ENCODE measurements at places on chromosomes 13 and 19. TPM values are rescaled to one million over a fixed set of nuclear protein-coding genes. Genes with fewer than 3 reads are reported as not detected.

VSIG10L gene
- total RNA-seq, result 0.26 TPM

ERCC1 gene
- total RNA-seq, result 81.1 TPM

ATP8B3 gene
- 3.0 TPM for total RNA-seq

KIR3DL2 gene
- total RNA-seq, result not detected

CARS2 gene
- total RNA-seq, result 127 TPM

ZIK1 gene
- 7.2 TPM for total RNA-seq

IZUMO2 gene
- not detected for total RNA-seq

HRC gene
- total RNA-seq, result not detected

NLRP4 gene
- not detected for total RNA-seq

- DNase-seq, result no peak
Measured at GRCh38 chr13:89458456-89458855, 1787.3 kb downstream of the SLITRK5 start.

- no peak for DNase-seq
Measured at GRCh38 chr13:58884353-58885209, 1253.0 kb downstream of the PCDH17 start.

DNA sequence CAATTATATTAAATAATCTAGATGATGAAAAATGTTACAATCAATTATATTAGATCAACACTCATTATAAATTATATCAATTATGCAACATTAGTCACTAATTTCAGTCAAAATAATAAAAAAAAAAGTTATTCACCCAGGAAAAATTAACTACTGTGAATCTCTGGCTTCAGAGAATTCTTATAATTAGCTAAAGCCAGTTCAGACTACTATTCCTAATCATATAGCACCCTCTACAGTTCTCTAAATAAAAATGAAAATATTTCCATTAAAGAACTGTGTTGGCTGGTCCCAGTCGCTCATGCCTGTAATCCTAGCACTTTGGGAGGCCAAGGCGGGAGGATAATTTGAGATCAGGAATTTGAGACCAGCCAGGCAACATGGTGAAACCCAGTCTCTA, 33.0 kb downstream of the XPO4 start:
- DNase-seq, result no peak

- DNase-seq, result peak; percentile 45
Measured at GRCh38 chr13:33174931-33175330, 110.6 kb downstream of the STARD13 start.

DNA sequence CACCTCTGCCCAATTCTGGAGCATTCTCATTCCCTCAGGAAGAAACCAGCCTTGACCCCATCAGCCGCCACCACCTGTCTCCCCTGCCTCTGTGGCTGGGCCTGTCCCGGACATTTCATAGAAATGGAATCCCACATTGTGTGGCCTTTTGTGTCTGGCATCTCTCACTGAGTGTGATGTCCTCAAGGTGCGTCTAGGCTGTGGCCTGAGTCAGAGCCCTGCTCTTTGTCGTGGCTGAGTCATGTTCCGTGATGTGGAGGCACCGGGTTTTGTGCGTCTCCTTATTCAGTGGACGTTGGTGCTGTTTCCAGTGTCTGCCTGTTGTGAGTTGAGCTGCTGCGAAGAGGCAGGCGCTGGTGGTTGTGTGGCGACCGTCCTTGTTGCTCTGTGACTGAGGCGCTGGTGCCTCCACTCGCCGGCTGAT, 3.5 kb downstream of the FZR1 start:
- peak; percentile 89 for DNase-seq

DNA sequence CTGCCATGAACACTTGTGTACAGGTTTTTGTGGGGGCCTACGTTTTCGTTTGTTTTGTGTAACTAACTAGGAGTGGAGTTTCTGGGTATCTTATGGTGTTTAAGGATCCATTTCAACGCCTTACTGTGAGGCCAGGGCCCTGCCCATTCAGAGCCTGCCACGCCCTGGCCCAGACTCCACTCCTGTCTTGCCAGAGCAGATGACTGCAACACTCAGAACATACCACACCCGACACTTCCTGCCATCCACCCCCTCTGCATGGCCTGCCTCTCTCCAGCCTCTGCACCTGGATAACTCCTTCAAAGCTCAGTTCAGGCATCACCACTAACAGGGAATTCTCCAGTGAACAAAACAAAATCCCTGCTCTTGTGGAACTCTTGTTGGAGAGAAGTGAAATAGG, 43.2 kb downstream of the RGCC start:
- DNase-seq, result no peak

DNA sequence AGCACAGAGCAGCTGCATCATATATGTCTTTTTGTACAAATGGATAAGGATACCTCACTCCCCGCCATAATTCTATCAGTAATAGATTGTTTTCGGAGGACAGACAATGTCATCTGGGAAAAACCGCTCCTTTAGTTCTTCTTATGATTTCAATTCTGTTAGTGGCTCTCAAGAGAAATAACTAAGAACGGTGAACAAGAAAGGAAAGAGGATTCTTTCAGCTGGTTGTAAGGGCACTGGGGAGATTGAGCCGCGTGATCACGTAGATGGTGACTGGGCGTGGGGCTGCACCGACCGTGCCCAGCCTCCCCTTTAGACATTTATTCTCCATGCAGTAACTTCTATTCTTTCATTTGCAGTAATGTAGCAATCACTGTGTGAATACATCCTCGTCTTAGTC, 99.4 kb upstream of the PEG3 start:
- DNase-seq, result no peak

GRCh38 chr19:29040292-29040691, 172.7 kb downstream of the UQCRFS1 start:
- DNase-seq, result no peak

DNA sequence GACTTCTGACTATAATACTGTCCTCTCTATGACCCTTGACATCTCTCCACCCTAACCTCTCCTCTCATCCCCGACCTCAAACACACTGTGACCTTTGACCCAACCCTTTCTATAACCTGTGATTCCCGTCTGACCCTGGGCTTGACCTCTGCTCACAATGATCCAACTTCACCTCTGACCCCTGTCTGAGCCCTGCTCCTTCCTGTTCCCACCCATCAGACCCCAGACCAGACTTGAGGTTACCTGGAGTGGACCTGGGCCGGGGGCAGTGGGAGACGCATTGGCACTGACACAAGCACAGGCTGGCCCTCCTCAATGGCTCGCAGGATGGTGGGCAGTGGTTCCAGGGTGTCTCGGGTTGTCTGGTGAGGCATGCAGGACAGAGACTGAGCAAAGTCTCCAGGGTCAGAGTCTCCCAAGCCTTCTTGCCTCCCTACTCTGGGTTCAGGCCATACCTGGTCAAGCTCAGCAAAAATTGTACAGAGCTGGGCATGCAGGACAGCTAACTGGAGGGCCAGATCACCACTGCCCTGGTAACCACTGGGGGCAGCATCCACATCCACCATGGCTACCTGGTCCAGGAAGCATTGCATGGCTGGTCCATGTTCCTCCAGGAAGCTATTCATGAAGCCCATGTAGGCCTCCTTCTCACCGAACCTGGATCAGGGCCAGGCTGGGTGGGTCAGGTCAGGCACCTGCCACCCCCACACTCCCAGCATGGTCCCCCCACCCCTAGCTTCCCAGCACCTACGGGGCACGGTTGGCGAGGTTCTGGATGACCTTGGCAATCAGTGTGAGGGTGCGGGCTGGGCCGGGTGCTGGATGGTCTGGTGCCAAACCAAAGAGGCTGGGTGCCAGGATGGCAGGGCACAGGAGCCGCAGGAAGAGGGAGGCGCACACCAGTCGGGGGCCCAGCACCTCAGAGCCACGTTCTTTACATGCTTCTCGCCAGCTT, 4.4 kb upstream of the WIZ start:
- no peak for DNase-seq

DNA sequence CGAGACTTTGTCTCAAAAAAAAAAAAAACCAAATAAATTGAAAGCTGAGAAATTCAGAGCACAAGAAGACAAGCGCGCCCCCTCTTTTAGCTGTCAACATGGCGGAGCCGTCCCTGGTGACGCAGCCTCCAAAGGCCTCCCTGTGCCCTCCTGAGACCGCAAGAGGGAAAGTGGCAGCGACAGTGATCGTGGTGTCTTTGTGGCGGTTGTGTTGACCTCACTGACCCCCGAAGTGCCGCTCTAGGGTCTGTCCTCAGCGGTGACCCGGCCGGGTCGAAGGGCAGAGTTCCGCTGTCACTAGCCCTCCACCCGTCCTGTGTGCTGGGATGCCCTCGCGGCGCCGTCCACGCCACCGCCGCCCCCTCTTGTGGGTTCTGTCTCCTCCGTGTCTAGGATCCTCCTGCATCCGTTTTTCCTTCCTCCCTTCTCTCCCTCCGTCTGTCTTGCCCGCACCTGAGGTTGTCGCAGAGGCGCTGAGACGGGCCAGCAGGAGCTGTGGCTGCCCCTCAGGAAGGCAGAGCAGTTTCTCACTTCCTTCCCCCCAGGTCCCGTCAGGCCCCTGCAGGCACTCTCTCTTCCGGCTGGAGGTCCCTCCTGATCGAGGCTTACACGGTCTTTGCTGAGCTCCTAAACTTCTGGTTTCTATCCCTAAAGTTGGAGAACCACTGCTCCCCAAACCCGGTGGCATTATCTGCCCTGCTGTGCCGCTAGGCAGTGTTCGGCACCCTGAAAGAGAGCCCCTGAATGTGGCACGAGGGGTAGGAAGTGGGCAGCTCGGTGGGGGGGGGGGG, 7.2 kb downstream of the UHRF1 start:
- no peak for DNase-seq

GRCh38 chr19:43812688-43813087, 10.4 kb upstream of the LYPD5 start:
- no peak for DNase-seq

DNA sequence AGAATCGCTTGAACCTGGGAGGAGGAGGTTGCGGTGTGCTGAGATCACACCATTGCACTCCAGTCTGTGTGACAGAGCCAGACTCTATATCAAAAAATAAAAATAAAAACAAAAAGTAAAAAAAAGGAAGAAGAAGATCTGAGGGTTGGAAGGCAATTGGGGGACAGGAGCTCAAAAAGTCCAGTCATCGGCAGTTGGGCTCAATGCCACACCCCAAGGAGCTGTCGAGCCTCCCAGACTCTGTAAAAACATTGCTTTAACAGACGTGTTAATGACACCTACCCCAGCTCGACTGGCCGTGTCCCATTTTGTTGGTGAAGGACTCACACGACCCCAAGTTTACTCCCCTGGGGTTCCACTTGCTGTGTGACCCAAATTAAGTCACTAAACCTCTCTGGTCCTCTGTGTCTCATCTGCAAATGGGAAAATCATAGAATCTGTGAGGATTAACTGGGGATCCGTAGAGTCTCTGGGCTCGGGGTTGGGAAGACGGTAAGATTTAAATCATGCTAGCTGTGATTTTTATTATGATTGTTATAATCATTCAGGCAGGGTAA, 7.0 kb downstream of the GNA15 start:
- DNase-seq, result no peak

DNA sequence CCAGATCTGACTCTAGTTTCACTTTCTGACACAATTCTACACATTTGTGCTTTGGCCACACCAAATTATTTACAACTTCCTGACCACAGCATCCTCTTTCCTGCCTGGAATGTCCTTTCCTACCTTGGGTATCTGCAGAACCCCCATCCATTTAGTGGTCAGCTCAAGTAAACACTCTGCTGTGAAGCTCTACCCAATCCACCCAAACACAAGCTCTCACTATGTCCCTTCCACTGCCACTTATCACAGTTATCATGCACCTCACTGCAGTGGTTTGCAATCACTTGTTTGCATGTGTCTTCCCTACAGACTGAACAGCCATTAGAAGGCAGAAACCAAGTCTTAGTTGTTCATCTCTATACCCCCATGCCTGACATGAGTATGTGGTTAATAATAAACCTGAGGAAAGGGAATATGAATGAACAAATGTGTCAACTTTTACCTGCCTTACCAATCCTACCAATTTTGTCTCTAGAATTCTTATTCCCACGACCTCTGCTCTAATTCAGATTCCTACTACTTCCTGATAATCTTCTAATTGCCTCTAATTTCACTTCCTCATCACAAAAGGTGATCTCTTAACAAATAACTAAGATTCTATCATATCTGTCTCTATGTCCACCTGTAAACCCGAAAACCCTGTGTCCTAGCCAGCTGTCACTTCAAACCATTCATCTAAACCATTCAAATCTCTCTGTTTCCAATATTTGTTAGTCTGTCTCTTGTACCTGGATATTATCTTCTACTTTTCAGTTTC, 25.1 kb downstream of the LNX2 start:
- no peak for DNase-seq

DNA sequence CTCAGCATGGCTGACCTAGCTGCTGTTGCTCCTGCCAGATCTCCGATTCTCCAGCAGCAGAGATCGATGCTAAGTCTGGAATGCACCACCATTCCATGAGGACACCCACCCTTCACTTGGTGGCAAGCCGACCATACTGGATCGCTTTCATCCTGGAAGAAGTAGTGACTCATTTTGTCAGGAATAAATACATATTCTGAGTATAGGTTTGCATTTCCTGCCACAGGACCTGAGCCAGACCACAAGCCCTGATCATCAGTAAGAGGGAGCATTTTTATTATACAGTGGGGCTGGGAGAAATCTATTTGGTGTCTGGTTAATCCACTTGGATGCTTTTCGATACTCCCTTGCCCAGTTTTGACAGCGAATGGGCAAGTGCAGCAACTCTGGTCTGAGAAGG, 10.9 kb upstream of the KCTD15 start:
- peak; percentile 18 for DNase-seq

DNA sequence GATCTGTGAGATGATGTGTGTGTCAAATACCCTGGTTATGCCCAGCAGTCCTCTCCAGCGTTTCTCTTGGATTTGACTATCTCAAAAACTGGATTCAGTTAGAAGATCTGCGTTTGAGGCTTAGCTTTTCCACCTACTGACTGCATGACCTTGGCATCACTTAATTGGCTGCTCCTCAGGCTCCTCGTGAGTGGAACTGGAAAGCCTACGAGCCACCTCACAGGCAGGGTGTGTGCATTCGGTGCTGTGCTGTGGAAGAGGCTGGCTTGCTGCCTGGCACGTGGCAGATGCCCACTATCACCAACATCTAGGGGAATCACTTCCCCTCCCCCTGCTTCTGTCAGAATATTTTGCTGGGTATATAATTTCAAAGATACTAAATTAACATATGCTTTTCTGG, 25.6 kb downstream of the FLT1 start:
- DNase-seq, result no peak

DNA sequence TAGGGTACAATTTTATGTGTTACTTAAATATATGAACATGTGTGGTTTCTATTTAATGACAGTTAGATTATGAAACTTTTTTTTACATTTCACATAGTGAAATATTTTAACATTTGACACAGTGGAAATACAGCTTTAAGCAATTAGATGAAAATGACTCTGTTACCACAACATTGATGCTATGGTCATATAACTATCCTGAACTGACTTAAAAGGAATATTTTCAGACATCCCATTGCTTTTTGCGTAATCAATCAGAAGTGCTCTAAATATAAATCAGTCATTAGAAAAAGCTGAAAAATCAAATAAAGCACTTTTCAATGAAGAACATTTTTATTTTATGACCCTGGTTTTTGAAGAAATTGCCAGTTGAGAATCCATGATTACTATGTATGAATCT, 80.3 kb downstream of the UFM1 start:
- no peak for DNase-seq

Data from fibroblast of lung (primary cell).